ENCODE measurements at places on chromosomes 12 and 14.

GRCh38 chr12:104964167-104964855, 6.2 kb upstream of the SLC41A2 start:
- peak; percentile 89 for DNase-seq

GRCh38 chr12:92056290-92056689, 89.4 kb downstream of the BTG1 start:
- no peak for DNase-seq

- DNase-seq: no peak
Observed at GRCh38 chr12:115840159-115840558, 437.3 kb downstream of the MED13L start.

DNA sequence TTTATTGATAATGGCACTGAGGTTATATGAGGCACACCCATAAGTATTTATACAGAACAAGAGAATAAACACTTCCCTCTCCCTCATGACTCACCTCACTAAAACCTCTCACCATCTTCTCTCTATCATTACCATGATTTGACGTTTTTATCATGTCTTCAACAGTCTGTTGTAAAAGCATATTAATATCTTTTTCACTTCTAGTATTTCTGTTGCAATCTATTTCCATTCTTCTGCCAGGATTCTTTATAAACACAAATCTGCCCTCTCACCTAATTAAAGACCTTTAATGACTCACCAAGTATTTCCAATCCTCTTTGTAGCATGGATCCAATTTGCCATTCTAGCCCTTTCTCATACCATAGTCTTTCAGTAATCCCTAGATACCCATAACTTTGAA, 527.7 kb downstream of the SLC16A7 start:
- DNase-seq: no peak

DNA sequence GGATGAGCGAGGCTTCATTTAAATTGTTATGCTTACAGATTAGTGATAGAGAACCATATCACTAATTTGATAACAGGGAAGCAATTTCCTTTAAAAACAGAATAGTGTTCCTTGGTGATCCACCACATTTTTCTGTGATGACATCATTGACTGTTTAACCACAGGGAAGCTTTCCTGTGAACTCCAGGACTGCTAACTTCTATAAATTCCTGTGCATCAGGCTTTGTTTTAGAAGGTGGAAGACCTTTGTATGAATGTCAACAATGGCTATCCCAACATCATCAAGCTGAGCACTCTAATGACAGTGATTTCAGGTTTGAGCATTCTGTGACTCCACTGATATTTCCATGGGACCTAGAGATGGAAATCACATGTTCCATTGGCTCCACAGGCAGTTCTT, 177.1 kb downstream of the RMST start:
- no peak for DNase-seq

DNA sequence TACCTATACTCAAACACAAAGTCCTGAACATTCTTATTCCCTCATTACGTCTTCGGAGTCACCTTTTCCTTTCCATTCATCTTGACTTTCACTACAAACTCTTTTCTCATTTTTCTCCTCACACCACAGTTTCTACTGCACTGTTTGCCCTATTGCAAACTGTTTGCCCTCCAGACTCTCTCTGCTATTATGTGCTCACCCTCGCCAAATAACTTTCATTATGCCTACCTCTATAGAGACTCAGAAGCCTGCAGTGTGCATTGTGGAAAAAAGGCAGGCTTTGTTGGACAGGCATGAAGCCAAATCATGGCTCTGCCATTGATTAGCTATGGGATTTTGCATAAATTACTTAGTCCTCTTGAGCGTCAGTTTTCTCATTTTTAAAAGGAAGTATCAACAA, 246.6 kb upstream of the CCDC196 start:
- DNase-seq: peak; percentile 27

- DNase-seq: no peak
Observed at GRCh38 chr14:20477211-20477876, 8.1 kb downstream of the PNP start.

DNA sequence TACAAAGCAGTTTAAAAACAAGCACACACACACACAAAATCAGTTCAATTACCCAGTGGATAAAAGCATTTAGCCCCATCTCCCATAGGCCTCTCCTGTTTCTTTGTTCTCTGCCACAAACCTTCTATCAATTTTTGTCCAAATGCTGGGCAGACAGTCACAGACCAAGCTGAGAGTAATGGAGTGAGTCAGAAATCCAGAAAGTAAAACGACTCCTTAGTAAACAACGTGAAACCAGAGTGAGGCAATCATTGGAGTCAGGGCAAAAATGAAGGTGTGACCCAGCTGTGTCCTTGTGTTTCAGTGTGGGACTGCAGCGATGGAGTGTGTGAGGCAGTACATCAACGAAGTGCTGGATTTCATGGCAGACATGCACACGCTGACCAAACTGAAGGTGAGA, 102.0 kb downstream of the PRIMA1 start:
- DNase-seq: no peak

DNA sequence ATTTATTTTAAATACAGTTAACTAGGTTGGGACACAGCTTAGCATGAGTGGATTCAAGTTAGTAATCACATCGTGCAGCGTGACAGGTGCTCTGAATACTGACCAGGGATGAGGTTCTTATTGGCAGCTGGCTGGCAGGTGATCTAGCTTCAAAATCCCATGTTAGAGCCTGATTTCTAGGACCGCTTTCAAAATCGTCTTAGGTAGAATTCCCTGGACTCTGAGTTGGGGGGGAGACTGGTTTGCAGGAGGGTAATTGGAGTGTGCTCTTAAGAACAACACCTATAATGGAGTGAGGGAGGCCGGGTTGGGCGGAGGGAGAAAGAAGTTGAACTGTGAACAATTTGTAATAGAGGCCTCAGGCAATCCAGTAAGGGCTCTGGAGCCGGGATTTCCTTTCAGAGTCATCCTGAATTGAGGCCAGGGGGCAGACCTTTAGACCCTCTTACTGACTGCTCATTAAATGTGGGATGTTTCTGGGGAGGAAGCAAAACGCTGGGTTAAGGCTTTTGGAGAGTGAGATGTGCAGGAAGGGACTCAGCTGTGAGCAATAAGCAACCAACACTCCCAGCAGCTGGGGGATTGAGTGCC, 874 bp upstream of the YARS2 start:
- DNase-seq: no peak

GRCh38 chr12:16467272-16467671, 119.8 kb downstream of the MGST1 start:
- no peak for DNase-seq

DNA sequence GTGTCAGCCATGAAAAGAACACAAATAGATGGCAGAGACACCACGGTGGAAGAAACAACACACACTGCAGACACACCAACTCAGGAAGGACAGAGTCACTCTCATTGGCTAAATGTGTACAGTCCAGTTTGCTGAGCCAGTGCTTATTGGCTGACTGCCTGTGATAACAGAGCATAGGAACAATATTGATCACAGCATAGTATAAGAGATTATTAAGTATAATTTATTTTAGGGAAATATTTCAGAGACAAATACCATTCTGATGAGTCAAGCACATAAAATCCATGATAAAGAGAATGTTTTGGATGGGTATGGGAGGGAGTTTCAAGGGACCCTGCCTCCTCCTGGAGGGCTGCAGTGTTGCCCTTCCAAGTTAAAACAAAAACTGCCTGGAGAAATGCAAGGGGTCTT, 50.9 kb downstream of the BTG1 start:
- DNase-seq: no peak

GRCh38 chr12:108237272-108237671, 101.8 kb downstream of the CMKLR1 start:
- no peak for DNase-seq

- peak; percentile 52 for DNase-seq
Observed at GRCh38 chr14:57863471-57863870, 2.4 kb downstream of the SLC35F4 start.

DNA sequence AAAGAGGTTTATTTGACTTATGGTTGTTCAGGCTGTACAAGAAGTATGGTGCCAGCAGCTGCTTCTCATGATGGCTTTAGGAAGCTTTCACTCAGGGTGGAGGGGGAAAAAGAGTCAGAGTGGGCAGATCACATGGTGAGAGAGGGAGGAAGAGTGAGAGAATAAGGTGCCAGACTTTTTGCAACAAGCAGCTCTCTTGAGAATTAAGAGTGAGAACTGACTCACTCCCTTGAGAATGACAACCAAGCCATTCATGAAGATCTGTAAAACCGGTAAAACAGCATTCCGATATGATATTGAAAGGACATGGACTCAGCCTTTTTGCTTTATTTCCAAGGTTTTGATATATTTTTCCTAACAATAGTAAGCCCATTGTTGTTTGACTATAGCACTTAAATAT, 501.2 kb downstream of the GALC start:
- no peak for DNase-seq

DNA sequence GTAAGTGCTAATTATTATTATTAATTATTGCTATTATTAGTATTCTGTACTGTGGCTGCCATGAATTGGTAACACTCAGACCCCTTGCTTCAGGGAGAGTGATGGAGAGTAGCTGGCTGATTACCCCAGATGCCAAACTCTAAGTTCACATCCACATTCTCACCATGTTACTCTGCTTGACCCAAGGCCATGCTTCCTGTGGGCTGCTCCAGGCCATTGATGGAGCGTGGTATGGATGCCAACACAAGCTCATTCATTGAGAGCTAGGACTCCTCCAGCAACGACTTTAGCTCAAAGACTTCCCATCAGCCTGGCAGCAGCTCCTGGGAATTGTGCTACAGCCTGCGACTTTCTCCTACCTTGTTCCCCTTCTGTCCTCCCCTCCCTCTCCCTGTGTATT, 233.4 kb downstream of the MSRB3 start:
- DNase-seq: peak; percentile 61

GRCh38 chr12:25787701-25788100, 170.8 kb upstream of the RASSF8 start:
- no peak for DNase-seq

- DNase-seq: no peak
Observed at GRCh38 chr12:64252681-64253080, 30.6 kb upstream of the KICS2 start.

- no peak for DNase-seq
Observed at GRCh38 chr12:57729321-57729844, 9.2 kb downstream of the AGAP2 start.

GRCh38 chr14:100982353-100982752, 78.8 kb upstream of the RTL1 start:
- DNase-seq: peak; percentile 3

DNA sequence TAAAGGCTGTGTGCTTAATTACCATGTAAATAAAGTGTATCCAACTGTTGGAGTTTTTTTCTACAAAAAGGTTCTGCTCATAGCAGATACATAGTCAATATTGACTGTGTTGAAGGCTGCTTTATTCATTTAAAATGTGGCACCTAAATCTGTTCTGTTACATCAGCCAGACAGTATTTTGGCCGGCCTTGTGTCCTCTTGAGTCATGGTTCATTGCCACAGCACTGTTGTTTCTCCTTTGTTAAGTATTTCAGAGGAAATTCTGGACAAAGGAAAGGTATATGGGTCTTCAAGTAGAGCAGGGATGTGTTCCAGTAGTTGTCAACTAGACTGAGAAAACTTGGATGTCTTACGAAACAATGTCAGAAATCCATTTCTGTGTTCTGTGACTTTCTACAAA, 95.5 kb downstream of the SLC38A6 start:
- DNase-seq: no peak

- no peak for DNase-seq
Observed at GRCh38 chr12:93803424-93803807, 126.2 kb downstream of the CRADD start.

- peak; percentile 63 for DNase-seq
Observed at GRCh38 chr14:37585101-37585511, 9.9 kb downstream of the FOXA1 start.

DNA sequence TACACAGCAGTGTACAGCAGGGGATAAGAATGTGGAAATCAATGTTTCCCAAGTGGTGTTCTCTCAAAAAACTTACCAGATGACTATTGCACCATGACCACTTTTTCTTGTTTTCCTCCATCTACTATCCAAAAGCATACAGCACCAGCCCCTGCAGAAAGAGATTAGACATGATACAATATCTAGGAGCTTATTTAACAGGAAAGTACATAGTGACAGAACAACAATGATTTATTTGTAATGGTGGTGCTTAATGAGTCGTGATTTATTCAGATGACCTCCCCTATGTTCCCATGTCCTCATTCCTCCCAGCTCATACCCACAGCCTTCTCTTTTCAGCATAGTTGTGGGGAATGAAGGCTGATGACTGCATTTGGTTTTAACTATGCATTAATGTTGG, 413.6 kb downstream of the BTG1 start:
- DNase-seq: no peak

DNA sequence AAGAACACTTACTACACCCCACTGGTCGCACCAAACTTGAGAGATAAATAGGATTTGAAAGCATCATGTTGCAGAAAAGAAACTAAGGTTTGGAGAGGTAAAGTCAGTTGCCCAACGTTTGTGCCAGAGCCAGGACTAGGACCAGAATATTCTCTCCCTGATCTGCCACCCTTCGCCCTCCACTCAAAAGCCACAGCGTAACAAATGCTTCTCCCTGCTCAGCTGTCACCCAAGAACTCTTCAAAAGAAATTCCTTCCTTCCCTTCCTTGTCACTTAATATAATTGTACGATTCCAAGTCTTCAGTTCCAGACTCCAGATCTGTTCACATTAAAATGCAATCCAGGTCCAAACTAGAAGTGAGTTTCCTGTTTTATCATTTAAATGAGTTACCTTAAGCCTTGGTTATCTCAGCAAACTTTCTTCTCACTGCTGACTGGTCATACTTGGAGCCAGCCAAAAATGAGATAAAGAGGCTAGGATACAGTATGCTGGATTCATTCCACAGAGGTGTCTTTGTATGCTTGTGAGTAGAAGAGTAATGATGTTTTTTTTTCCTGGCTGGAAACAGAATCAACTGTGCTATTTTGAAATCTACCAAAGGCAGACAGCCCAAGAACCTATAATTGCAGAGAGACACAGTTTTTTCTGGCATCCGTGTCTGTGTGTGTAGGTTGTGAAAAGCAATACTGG, 12.8 kb upstream of the PPFIBP1 start:
- DNase-seq: peak; percentile 44

GRCh38 chr12:14514946-14515345, 52.7 kb downstream of the PLBD1 start:
- DNase-seq: no peak

GRCh38 chr14:79265366-79265946, 945.8 kb downstream of the DIO2 start:
- DNase-seq: no peak

- no peak for DNase-seq
Observed at GRCh38 chr14:76901171-76902055, 75.2 kb downstream of the LRRC74A start.

Measured in brain (organoid and tissue), 16 donors.